NCI-H1930 (cell line): ENCODE measurements at places on chromosomes 6 and 20.
A peak's percentile ranks its signal among the peaks of the same experiment; 100 is the strongest.

- no peak for DNase-seq
These were observed 13.5 kb downstream of the ZC2HC1B start for GRCh38 chr6:143877584-143878271.

DNA sequence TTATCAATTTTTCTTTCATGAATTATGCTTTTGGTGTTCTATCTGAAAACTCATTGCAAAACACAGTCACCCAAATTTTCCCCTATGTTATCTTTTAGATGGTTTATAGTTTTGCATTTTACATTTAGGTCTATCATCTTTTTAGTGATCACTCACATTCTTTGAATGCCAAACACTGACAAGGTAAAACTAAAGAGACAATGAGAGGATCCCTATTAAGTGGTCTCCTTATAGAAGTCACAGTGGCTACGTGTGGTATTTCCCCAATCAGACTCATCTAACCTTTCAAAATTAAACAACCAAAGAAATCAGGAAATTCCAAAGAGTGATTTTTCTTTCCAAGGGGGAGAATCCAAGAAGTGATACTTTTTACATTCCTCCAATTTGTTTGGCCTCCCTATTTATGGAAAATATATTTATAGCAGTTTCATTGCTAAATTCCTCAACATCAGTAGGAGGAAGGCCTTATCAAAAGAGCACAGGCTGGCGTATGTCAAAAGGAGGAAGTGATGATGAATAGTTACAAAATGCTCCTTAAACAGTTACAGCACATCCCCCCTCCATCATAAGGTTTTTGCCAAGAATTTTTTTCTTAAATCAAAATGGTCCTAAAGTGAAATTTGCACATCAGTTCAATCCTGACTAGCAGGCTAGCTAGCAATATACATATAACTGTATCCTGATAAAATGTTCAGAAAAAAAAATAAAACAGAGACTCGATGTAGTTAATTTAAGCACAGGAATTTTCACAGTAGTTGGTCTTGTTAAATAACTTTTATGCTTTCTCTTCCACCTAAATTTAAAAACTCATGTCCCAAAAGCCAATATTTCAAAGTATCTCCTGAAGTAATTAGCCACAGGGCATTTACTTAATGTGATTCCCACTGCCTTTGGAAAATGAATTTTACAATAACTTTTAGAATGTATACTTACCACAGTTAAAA lies 76.2 kb upstream of the IPCEF1 start:
- no peak for DNase-seq

DNA sequence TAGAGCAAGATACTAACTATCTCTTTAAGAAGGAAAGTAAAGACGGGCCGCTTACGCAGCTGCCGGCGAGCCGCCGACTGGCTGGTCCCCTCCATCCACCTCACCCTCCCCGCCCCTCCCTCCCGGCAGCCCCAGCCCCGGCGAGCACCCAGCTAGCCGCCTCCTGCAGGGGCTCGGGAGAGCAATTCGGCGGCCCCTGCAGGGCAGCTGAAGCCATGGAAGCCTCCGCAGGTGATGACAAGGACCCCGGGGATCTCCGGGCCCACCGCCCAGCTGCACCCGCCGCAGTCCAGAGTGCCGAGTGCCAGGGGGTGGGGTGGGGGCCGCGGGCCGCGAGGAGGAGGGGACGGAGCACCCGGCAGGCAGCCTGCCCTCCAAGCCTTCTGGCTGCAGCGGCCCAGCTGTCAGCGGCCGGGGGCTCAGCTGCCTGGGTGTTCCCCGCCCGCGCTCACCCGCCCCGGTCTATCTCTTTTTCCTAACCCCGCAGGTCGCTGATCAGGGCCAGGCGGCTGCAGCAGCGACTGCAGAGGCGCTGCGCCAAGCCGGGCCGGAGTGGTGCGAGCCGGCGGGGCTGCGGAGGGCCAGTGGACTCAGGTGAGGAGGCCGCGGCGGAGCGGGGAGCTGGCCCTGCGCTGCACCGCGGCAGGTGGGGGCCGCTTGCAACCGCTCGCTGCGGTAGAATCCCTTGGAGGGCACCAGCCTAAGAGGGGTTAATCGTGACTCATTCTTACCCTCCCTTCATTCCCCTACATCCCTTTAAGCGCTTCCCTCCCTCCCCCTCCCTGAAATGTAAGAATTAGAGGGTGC lies at the start of gene SNPH:
Gene SNPH, plus strand, starts transcription at position 128 of the 807 bp plus-strand sequence. CDS start 29,946 bp downstream, outside the sequence.
- peak; percentile 32 for DNase-seq

DNA sequence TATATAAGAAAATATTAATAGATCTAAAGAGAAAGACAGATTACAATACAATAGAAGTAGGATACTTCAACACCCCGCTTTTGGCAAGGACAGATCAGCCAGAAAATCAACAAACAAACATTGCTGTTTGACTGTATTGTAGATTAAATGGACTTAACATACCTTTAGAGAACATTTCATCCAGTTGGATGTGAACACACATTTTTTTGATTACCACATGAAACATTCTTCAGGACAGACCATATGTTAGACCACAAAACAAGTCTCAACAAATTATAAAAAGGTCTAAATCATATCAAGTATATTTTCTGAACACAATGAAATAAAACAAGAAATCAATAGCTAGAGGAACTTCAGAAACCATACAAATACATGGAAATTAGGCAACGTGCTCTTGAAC lies 148.2 kb downstream of the TRMT11 start:
- no peak for DNase-seq

- no peak for DNase-seq
These were observed 124.2 kb downstream of the CEBPB start for GRCh38 chr20:50314678-50315335.

DNA sequence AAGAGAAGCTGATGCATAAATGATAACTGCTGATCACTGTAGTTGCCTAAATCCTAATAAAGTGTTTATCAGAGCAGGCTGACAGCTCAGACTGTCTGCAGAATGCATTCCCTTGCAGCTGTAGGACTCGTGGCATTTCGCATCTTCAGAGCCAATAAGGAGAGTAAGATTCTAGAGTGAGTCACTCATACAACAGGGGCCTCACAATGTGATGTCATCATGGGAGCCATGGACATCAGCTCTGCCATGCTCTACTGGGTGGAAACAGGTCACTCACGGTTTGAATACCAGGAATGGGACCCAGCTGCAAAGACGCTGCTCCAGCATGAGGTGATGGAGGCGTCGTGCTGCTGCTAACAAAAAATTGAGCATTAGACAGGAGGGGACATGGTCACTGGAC lies 7.4 kb downstream of the FAM209B start:
- no peak for DNase-seq

DNA sequence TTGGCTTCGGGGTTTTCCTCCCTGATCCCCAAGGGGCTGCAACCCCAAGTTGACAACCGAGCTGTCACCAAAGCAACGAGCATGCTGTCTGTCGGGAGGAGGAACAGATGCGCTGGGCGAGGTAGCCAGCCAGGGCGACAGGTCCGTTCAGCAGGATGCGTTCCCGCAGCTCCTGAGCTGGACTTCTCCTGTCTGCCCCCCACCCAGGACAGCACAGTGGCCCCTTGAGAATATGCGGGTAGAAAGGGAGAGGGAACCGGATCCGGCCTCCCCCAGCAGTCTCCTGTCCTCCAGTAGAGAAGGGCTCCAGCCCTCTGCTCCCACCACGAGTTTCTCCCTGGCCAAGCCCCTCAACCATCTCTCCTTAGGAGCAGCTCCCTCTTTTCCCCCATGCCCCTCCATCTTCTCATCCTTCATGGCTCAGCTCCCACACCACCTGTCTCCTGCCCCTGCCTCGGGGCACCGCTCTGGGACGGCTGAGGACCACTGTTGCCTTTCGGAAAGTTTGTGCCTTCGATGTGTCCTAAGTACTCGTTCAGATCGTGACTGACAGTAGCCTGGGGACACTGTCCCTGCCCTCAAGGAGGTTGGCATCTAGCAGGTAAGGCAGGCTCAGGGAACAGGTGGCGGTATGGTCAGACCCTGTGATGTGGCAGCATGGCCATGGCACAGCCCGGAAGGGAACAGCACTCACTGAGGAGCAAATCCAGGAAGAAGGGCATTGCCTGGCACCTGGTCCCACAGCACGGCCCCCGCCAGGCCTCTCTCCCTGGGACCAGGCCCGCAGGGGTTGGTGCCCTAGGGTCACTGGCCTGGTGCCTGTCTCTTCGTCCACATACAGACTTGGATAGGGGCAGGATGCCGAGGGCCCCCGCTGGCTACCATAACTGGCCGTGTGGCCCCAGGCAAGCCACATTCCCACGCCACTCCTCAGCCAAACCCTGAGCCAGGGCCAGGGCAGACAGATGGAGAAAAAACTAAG lies 96.3 kb downstream of the ASXL1 start:
- no peak for DNase-seq

DNA sequence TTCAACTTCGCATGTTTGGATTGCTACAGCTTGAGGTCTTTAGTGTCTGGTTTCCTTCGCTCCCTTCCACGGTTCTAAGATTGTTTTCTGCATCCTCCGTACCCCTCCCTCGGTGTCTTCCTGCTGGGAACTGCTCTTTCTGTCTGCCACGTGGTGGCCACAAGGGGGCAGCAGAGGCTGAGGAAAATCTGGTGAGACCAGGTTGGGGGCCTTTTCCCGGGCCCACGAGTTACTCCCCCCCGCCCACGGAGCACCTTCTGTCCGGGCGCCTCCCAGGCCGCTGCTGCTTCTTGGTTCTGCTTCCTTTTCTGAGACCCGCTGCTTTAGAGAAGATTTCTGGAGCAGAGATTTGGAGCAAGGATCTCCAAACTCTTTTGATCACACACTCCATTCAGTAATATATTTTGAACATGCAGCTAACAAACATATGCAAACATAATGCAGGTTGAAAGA lies 21.1 kb upstream of the NOTCH4 start:
- DNase-seq: peak; percentile 49

DNA sequence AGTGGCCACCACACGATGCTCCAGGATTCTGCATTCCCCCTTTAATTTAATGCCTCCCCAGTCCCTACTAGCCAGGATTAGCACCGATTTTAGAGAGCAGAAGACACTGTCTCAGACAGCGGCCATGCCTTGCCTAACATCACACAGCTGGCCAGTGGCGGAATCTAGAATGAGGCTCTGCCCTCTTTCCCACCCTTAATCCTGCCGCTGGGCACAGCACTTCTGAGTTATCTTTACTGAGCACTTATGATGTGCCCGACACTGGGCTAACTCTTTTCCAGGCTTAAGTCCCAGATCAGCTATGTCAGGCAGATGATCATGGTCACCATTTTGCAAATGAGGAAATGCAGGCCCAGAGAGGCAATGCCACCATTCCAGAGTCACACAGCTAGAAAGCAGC lies 5.6 kb upstream of the BPIFA2 start:
- DNase-seq: no peak

GRCh38 chr6:133965817-133966360 lies 12.9 kb downstream of the TBPL1 start:
- DNase-seq: no peak

DNA sequence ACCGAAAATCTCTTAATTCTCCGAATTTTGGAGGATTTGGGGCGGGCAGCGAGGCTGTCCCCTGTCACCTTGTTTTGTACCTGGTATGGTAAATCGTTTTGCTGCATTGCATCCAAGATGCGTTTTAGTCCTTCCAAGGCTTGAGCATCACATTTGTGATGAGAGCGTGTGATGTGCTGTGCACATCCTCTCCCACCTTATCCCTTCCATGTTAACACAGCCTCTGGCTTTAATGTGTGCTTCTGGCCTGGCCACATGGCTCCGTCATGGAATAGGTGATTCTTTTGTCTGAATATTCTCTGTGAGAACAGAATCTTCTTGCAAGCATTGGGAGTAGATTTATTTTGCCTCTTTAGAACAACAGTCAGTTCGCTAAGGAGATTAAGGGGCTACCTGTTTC lies 763 bp downstream of the TMEM14A start:
- DNase-seq: no peak

DNA sequence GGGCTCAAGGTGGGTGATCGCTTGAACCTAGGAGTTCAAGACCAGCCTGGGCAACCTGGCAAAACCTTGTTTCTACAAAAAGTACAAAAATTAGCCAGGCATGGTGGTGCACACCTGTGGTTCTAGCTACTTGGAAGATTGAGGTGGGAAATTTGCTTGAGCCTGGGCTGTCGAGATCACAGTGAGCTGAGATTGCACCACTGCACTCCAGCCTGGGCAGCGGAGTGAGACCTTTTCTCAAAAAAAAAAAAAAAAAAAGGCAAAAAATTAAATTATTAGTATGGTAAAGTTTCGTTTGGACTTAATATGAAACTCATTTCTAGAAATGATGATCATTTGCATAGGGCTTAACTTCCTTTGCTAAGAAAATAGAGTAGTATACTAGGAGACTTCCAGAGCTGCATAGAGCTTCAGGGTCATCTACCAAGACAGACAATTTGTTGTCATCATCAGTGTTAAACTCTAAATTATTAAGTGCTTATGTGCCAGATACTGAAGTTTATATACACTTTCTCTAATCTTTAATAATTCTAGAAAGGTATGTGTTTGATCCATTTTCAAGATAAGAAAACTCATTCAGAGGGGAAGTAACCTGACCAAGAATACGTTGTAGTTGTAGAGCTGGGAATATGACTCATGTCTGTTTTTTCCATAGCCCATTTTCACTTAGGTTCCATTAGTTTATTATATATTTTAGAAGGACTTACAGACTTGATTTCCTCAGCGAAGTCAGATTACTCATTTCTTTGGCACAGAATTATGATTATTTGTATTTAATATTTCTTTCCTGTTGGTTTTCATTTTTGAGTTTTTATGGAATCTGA lies 84.5 kb downstream of the SLC16A10 start:
- DNase-seq: no peak

DNA sequence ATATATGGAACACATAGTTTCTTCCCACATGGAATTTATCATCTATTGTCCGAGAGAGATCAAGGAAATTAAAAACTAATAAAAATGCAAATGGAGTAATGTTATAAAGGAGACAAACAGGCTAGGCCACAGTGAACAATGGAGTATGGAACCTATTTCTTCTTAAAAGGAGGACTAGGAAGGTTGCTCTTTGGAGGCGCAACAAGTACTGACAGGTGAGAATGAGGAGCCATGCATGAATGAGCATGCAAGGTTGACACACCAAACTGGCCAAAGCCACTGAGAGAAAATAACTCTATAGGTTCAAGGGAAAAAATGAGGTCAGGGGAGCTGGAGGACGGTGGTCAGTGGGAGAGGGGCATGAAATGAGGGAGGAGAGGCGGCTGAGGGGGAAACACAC lies 40.9 kb downstream of the PSMB1 start:
- DNase-seq: no peak

- DNase-seq: no peak
These were observed 97.2 kb upstream of the SNX9 start for GRCh38 chr6:157725836-157726235.

GRCh38 chr6:85574932-85575598 lies 18.6 kb downstream of the SNX14 start:
- DNase-seq: no peak

DNA sequence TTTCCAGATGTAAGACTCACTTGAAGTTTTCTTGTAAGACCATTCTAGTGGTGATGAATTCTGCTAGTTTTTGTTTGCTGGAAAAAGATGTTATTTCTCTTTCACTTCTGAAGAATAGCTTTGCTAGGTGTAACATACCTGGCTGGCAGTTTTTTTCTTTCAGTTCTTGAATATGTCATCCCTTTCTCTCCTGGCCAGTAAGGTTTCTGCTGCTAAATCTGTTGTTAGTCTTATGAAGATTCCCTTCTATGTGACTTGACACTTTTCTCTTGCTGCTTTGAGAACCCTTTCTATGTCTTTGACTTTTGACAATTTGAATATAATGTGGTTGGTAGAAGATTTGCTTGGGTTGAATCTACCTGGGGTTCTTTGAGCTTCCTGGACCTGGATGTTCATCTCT lies 314.7 kb upstream of the NOX3 start:
- no peak for DNase-seq
